SJCRH30 (cell line): ENCODE measurements at places on chromosomes 12 and 14.

DNA sequence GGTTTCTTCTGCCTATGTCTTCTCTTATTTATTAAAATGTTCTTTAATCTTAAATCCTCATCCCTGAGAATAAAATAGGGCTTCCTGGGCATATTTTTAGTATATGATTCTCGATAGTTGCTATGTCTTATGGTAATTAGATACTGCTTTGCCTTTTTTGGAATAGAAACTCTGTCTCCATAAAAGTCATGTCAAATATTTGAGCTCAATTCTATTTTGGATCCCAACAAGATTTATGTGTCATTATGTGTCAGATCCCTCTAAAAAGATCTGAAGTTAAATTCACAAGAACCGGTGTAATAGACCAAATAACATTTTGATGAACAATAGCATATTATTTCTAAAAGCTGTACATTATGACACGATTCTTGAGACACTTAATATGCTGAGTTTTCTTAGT lies 312.5 kb upstream of the PDE3A start:
- H3K27me3 ChIP-seq, result no peaks in the 10 kb centered on the region
- H3K27ac ChIP-seq, result no peak overlapping the region
- no peak for DNase-seq
- H3K4me1 ChIP-seq, result no peaks in the 10 kb centered on the region
- no peak overlapping the region for H3K4me3 ChIP-seq

DNA sequence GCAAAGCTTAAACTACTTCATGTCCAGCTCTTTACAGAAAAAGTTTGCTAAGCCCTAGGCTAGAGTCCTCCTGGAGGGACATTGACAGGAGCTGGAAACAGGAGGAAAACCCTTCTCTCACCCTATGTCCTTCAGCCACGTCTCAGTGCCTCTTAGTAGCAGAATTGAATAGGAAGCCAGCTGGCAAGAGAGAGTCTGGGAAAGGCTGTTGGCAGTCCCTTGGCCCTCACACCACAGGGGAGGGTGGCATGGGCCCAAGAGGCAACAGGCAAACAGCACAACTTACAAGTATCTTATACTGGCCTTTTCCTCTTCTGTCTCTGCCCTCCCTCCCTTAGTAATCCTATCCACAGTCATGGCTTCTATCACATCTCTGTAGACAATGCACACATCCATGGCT lies 27.7 kb upstream of the DHRS2 start:
- 0 out of 2 replicates have a peak, but pooled peaks cover 2% of the 10 kb centered on the region for H3K27me3 ChIP-seq
- no peaks in the 10 kb centered on the region for H3K4me1 ChIP-seq
- H3K4me3 ChIP-seq, result no peak overlapping the region
- DNase-seq, result no peak

- no peak for DNase-seq
- no peaks in the 10 kb centered on the region for H3K27me3 ChIP-seq
- H3K27ac ChIP-seq, result no peak overlapping the region
- no peak overlapping the region for H3K4me3 ChIP-seq
- no peaks in the 10 kb centered on the region for H3K4me1 ChIP-seq
Measured at GRCh38 chr14:24465368-24465767, 22.8 kb upstream of the SDR39U1 start.

GRCh38 chr14:31196839-31197492 lies 10.6 kb downstream of the HECTD1 start:
- H3K27ac ChIP-seq, result no peak overlapping the region
- no peaks in the 10 kb centered on the region for H3K27me3 ChIP-seq
- peaks cover 27% of the 10 kb centered on the region for H3K36me3 ChIP-seq

DNA sequence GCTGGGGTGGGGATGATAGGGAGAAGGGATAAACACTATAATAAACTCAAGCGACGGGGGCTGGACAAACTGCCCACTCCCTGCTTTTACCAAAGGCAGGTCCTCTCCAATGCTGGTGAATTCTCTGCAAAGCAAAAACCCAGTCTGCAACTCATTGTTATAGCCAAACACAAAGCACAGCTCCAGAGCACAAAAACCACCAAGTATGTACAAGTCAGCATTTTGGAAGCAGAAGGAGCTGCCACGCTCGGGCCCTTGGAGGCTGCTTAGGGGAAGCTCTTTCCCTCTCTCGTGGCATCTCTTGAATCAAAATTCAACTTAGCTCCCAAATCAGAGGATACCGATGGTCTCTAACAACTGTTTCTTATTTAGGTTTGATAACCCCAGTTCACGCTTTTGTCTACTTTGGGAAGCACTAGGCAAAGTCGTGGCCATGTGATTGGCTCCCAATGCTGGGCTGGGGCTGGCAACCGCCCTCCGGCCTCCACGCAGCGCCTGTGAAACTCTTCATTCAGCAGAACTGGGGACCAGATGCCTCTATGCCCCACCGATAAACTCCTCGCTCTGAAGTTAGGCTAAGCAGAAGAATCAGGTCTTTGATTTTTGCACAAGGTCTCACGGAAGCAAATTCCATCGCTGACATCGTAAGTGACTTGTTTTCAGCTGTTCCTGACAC lies 158.5 kb upstream of the FOXN3 start:
- no peaks in the 10 kb centered on the region for H3K27me3 ChIP-seq
- no peak overlapping the region for H3K4me3 ChIP-seq
- no peaks in the 10 kb centered on the region for H3K36me3 ChIP-seq
- H3K27ac ChIP-seq, result no peak overlapping the region
- H3K4me1 ChIP-seq, result no peaks in the 10 kb centered on the region
- DNase-seq, result no peak

- no peak overlapping the region for H3K27ac ChIP-seq
- no peak overlapping the region for H3K4me3 ChIP-seq
- DNase-seq, result peak; percentile 55
- no peaks in the 10 kb centered on the region for H3K27me3 ChIP-seq
Measured at GRCh38 chr12:96211988-96212387, 17.8 kb downstream of the ELK3 start.

GRCh38 chr12:72346363-72346944 lies 74.3 kb downstream of the TRHDE start:
- H3K4me3 ChIP-seq, result no peak overlapping the region
- no peaks in the 10 kb centered on the region for H3K4me1 ChIP-seq
- H3K27me3 ChIP-seq, result no peaks in the 10 kb centered on the region
- no peak overlapping the region for H3K27ac ChIP-seq
